ENCODE measurements at places on chromosomes 12 and 14.

DNA sequence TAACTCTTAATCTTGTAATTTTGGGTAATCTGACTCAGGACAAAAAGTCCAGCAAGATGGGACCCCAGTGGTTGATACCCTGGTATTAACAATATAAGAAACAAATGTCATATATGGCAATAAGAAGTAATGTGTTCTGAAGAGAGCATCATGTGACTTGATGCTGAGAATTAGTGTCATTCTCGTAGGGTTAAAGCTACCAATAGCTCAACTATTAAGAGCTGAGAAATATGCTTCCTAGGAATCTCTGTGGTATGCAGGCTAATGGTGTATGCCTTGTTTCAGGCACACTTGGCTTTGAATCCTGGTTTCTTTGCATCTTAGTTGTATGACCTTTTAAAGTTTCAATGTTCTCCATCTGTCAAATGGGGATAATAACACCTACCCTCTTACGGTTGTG, 9.1 kb downstream of the MYRFL start:
- DNase-seq = no peak

- DNase-seq = peak; percentile 76
Measured at GRCh38 chr12:6953442-6954315, 2.5 kb downstream of the PTPN6 start.

GRCh38 chr12:132481345-132481744, 8.6 kb upstream of the FBRSL1 start:
- DNase-seq = no peak

DNA sequence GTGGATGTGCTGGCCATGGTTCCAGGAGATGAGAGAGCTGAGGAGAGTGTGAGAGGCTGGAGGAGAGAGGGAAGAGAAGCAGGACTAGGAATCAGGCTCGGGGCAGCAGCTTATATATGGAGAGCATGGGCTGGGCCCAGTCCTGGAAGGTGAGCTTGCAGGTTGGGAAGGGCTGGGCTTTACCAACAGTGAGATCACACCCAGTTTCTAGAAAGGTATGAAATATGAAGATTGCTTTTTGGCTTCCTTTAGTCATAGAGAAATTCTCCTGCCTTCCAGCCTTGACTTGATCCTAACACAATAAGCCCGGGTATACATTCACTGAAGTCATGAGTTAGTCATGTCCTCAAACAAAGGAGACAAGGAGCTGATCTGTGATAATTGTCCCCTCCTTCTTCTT, at the start of gene KRT6A:
Gene KRT6A (minus strand): TSS at position 86 of the 400 bp plus-strand sequence. CDS start 69 bp downstream, at position 17.
- no peak for DNase-seq

DNA sequence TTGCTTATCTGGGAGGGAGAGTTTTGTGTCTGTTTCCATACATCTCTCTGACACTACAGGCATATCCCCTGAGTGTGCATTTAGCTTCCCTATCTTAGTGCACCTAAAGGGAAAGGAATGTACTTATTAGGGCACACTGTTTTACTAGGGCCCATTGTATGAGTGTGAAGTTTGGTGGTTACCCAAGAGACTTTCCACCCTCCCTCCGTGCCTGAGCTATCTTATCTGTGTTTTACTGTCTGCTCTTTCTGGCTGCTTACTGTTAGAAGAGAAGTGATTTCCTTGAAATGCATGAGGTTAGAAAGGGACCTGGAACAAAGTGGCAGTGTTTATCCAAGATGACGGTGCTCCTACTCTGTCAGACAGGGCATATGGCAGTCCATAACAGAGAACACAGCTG, 8.5 kb upstream of the SVOP start:
- DNase-seq = no peak

- no peak for DNase-seq
Measured at GRCh38 chr12:10750385-10750727, 27.2 kb upstream of the YBX3 start.

- no peak for DNase-seq
Measured at GRCh38 chr12:42758806-42759205, 169.3 kb upstream of the PRICKLE1 start.

- no peak for DNase-seq
Measured at GRCh38 chr14:104148433-104149277, 10.3 kb downstream of the KIF26A start.
